ENCODE measurements at places on chromosomes 4 and X.

DNA sequence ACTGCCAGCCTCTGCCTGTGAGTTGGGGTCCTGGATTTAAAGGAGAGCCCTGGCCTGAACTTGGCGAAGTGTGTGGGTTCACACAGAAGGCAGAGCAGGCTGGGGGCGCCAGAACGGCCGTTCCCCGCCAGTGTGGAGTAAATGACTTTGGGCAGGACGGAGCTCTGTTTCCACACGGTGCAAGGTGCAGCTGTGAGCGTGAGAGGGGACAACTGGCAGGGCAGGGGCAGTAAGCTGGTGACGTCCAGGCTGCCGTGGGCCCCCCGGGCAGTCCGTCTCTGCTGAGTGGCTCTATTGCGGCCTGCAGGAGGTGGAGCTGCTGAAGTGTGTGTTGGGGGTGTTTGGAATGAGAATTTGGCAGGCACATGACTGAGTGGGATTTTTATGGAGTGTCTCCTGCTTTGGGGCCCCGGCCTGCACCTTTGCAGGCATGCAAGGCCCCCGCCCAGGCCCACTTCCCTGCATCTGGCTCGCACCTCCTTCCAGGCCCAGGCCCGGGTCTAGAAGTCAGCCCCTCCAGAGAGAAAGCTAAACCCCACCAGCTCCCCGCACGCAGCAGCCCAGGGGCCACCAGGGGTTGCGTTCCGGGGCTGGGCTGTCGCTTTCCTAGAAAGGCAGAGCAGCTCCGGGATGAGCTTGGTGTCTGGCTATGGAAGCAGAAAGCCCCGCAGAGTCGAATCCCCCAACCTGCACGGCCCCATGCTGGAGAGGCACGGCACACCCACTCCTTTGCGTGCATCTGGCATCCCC, 62.2 kb upstream of the GRPEL1 start:
- no peak for DNase-seq

DNA sequence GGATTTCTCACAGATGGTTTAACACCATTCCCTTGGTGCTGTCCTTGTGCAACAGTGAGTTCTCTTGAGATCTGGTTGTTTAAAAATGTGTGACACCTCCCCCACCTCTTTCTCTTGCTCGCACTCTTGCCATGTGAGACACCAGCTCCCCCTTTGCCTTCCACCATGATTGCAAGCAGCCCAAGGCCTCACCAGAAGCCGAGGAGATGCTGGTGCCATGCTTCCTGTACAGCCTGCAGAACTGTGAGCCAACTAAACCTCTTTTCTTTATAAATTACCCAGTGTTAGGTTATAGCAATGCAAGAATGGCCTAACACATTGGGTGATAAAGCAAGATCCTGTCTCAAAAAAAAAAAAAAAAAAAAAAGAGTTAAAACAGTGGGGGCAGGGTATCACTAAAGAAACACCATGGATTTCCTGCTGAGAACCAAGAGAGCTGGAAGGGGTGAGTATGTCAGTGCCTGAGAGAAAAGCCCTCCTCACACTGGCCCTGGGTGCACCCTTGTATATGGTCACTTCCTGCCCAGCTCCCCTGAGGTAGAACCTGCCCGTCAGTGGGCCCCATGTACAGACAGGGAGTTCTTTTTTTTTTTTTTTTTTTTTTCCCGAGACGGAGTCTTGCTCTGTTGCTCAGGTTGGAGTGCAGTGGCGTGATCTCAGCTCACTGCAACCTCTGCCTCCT, 46.4 kb downstream of the APOO start:
- no peak for DNase-seq

DNA sequence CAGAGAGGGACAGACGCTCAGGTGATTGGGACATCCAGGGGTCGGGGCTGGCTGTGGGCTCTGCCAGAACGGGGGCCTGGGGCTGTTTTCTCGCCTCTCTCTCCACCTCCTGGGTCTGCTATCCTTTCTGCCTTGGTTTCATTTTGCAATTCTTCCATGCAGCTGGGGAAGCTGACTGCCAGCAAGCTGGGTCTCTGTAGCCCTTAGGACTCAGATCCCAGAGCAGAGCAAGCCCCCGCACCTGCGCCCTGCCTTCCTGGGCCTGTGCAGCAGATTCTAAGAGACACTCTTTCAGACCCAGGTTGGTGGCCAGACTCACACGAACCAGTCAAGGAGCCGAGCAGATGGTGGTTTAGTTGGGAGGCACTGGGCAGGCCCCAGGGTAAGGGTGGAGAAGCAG, 59.1 kb upstream of the GRPEL1 start:
- no peak for DNase-seq

- DNase-seq: peak; percentile 73
Measured at GRCh38 chr4:17576932-17577664, at the start of gene LAP3. LAP3 (plus strand) TSS chr4:17577198; CDS start chr4:17577466, 268 bp downstream.

DNA sequence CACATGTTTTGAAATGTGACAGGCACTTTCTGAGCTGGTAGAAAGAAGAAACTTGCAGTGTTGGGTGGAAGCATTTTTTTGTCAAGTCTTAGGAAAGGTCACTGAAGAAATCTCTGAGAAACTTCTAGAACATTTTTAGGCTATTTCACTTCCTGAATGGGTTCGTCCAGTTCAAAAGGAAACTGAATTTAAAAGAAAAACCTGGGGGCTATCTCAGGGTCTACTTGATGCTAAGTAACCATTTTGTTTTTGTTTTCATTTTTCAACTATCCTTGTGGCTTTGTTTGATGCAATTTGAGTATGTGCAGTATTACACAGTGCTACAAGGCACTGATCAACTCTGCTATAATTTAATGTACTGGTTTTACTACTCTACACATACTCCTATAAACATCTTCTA, 34.0 kb upstream of the AMOT start:
- no peak for DNase-seq

DNA sequence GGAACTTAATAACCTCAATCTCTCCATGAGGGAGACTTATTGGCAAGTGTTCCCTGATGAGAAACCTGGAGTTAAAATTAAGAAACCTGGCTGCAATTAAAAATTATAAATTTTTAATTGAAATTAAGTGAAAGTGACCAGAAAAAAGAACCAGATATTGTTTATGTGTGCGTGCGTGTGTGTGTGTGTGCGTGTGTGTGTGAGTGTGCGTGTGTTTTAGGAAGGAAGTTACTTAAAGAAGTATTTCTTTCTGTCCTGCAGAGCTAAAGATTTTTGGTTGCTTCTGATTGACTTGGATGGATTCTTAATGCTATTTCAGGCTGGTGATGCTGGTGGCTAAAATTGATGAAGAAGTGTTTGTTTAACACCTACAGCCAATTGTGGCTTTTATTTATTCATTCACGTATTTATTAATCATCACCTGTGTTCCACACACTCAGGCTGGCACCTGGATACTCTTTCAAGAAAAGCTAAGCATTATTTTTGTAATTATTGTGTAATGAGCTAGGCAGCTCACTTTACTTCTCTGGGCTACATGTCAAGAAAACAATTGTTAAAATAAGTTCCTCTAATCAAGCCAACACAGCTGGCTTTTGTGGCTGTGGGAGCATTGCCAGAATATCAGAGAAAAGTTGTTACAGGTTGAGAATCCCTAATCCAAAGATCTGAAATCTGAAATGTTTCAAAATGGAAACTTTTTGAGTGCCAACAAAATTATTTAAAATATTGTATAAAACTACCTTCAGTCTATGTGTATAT, 68.5 kb downstream of the CEP44 start:
- DNase-seq: peak; percentile 32

- DNase-seq: no peak
Measured at GRCh38 chr4:174503079-174503715, 19.1 kb downstream of the HPGD start.

GRCh38 chr4:184273166-184274147, 55.8 kb upstream of the ENPP6 start:
- DNase-seq: no peak

- no peak for DNase-seq
Measured at GRCh38 chr4:36292556-36293188, 11.3 kb downstream of the DTHD1 start.

GRCh38 chr4:52116641-52117040, 65.5 kb downstream of the SPATA18 start:
- DNase-seq: no peak

GRCh38 chr4:79980448-79980847, 92.6 kb downstream of the ANTXR2 start:
- DNase-seq: no peak

- no peak for DNase-seq
Measured at GRCh38 chr4:43864616-43865146, 583.9 kb downstream of the KCTD8 start.

GRCh38 chr4:125727931-125728330, 413.2 kb downstream of the FAT4 start:
- DNase-seq: no peak

DNA sequence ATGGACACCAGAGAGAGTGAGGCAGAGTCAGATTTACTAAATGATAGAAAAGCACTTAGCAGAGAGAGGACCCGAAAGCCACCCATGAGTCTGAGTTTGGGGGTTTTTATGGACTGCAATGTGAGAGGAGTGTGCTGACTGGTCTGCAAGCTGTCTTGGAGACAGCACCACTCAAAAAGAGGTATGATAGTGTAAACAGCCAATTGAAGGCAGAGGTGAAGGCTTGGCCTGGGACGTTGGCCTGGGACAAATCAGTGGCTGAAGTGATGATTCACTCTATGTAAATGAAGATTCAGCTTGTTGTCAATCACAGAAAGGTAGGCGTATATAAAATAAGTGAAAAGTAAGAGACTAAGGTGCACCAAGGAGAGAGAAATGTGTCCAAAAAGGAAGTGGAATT, 217.6 kb upstream of the ZFP42 start:
- no peak for DNase-seq

GRCh38 chr4:2482693-2483092, 13.8 kb downstream of the RNF4 start:
- no peak for DNase-seq
